ENCODE measurements at places on chromosomes 1 and 21. TPM values are rescaled to one million over a fixed set of nuclear protein-coding genes. Genes with fewer than 3 reads are reported as not detected.

GRCh38 chr21:37654596-37654995 lies 261.7 kb downstream of the KCNJ6 start:
- H3K27me3 ChIP-seq = no peaks in the 10 kb centered on the region
- H3K36me3 ChIP-seq = no peaks in the 10 kb centered on the region
- peaks cover 25% of the 10 kb centered on the region for H3K4me1 ChIP-seq
- no peak overlapping the region for H3K27ac ChIP-seq

- H3K27me3 ChIP-seq = no peaks in the 10 kb centered on the region
- H3K36me3 ChIP-seq = no peaks in the 10 kb centered on the region
- DNase-seq = no peak
- H3K27ac ChIP-seq = no peak overlapping the region
Measured at GRCh38 chr1:114023377-114023776, 44.1 kb downstream of the OLFML3 start.

Gene CALML6
- total RNA-seq = not detected

DNA sequence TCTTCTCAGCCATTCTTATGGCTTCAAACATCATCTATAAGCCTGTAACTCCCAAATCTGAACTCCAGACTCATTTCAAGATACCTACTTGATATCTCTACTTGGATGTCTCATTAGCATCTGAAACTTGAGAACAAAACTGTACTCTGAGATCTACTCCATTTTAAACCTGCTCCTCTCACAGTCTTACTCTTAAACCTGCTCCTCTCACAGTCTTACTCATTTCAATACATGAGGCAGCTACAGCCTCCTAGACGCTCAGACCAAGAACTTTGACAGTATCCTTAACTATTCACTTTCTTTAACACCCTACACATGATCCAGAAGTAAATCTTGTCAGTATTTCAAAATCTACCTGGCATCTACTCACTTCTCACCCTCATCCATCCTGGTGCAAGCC lies 54.3 kb downstream of the NBPF6 start:
- no peak for DNase-seq
- no peaks in the 10 kb centered on the region for H3K27me3 ChIP-seq
- H3K27ac ChIP-seq = no peak overlapping the region

Gene ACKR1
- 30.4 TPM for total RNA-seq

Data from lower lobe of right lung (tissue), 2 donors.